ENCODE measurements at places on chromosomes 3 and 15.
A peak's percentile ranks its signal among the peaks of the same experiment; 100 is the strongest.

- peak; percentile 97 for DNase-seq
Observed at GRCh38 chr3:46987743-46988401, 8.4 kb downstream of the NBEAL2 start.

- DNase-seq: peak; percentile 74
Observed at GRCh38 chr15:90291679-90292356, 26.3 kb downstream of the NGRN start.

DNA sequence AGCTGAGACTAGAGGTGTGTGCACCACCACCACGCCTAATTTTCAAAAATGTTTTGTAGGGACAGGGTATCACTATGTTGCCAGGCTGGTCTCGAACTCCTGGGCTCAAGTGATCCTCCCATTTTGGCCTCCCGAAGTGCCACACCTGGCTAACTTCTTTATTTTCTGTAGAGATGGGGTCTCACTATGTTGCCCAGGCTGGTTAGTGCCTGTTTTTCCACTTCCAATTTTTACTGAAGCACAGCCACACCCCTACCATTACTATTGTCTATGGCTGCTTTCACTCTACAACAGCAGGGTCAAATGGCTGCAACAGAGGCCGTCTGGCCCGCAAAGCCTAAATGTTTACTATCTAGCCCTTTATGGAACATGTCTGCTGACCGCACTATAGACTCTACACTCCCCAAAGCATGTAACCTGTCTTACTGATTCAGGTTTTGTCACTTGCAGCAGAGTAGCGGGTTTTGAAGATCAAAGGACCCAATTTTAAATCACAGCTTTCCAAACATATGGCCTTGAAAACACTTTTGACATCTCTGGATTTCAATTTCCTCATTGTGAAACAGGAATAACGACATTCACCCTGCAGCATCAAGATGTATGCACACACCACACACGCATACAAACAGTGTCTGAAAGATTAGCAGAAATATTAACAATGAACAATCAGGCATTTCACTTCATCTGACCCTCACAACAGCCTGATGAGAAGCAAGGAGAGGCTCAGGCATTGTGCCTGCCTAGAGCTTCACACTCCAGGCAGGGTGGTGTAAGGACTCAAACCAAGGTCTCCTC, 46.1 kb downstream of the SCAP start:
- DNase-seq: no peak

DNA sequence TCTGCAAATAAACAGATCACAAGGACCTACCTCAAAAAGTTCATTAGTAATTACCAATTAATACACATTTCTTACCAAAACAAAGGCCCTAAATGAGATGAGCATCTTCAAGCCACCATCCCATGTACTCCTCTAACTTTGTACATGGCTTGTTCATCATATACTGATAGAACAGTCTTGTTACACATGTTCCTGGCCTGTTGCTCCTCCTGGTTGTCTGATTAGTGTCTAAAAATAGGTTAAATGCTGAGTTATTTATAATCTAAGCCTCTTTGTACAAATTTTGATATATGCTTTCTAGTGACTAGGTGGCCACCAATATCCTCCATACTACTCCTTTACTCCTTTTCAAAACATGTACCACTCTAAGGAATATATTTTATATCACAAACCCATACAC, 25.0 kb downstream of the TBC1D5 start:
- no peak for DNase-seq

DNA sequence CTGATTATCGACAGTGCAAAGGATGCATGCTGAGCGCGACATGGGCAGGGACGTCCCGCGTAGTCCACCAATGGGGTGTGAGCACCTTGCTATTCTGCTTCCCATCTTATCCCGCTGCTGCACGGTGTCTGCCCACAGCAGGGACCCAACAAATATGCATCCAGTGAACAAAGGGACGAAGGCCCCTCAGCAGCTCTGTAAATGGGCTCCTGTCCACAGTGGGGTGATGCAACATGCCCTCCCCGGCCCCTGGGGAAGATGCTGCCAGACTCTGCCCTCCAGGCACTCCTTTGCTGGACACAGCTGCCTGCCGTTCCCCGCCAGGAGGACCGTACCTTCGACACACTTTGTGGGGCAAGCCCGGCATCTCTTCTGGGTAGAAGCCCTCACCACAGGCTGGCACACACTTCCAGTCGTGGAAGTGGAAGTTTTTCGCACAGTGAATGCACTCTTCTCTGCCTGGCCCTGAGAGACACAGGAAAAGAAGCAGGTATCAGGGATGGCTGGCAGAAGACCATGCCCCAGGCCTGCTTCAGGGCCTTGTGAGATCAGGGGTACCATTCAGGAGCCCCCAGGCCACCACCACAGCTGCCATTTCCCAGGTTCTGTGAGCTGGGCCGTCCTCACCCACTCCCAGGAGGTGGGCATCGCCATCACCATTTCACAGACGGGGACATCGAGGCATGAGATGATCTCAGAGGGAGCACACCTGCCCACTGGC, 18.2 kb upstream of the SNRPA1 start:
- no peak for DNase-seq

DNA sequence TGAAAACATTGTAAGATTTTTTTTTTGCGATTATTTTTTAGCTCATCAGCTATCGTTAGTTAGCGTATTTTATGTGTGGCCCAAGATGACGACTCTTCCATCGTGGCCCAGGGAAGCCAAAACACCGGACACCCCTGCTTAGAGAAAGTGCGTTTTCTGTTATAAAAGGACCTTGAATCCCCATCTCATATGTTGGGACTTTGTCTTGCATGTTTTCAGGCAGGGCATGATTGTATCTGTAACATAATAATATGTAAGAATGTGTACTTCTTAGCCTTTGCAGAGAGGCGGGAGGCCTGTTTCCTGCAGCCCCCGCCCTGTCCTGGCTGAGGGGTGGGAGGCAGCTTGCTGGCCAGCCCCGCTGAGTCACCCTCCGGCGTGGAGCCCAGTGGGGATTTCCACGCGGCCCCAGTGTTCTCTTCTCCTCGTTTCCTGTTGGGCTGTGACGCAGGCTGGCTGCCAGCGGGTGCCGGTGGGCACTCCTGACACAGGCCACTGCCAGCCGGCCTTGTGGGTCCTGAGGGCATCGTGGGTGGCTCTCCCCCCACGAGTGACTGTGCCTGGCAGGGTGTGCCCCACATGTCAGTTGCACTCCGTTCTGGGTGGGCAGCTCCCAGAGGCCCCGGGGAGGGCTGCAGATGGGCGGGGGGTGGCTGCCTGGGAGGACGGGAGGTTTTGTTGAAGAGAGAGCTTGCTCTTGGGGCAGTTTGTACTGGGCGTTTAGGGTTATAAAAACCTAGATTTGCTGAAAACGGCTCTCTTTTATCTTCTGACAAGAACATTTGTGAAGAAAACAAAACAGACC, 55.6 kb downstream of the SMAD3 start:
- peak; percentile 96 for DNase-seq

GRCh38 chr3:43417133-43417532, 130.8 kb downstream of the SNRK start:
- no peak for DNase-seq

DNA sequence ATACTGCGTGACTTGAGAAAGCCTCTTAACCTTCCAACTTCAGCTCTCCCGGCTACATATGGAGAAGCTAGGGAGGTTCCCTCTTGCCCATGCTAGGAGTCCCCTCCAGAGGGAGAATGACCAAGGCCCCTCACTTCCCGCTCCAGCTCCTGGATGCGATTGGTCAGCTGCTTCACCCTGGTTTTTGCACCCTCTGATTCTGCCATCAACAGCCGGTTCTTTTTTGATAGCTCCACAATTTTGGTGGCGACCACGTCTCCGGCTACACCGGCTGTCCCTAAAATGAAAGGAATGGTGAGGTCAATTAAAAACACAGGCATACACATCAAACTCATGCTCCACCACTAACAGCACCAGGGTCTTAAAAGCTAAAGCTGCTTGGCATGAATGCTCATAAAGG, 20.6 kb downstream of the CCDC13 start:
- no peak for DNase-seq

DNA sequence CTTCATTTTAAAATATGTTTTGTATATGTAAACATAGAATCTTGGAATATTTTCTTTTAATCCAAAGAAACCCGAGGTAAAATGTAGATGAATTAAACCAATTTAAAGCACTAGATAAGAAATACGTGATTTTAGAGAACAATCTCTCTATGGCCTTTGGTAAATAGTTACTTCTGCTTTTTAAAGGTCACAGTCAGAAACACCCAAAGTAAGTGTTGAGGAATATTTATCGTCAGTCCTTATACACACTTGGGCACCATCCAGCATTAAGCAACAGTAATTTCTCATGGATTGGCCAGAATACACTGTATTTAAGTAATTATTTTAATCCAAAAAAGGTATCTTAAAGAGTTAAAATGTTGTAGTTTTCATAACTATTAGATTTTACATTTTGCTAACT, 713.2 kb downstream of the NLGN1 start:
- no peak for DNase-seq

- no peak for DNase-seq
Observed at GRCh38 chr3:26011276-26011675, 221.4 kb downstream of the OXSM start.

- no peak for DNase-seq
Observed at GRCh38 chr15:85839643-85840042, 44.9 kb upstream of the KLHL25 start.

DNA sequence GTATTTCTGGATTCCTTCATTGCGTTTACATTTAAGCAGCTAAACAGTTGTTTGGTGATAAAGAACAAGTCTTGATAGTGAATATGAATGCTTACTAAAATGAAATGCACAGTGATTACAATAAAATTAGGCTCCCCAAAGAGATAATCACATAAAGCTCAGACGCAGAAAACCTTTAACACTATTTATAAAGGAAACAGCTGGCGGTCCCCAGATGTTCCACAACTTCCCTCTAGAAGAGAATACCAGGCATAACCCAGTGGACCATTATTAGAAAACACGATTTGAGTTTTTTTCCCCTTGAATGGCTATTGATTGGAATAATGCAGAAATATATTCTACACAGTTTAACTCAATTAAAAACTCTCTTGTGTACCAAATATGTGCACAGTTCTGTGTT, 573.2 kb downstream of the DIPK2A start:
- DNase-seq: no peak

DNA sequence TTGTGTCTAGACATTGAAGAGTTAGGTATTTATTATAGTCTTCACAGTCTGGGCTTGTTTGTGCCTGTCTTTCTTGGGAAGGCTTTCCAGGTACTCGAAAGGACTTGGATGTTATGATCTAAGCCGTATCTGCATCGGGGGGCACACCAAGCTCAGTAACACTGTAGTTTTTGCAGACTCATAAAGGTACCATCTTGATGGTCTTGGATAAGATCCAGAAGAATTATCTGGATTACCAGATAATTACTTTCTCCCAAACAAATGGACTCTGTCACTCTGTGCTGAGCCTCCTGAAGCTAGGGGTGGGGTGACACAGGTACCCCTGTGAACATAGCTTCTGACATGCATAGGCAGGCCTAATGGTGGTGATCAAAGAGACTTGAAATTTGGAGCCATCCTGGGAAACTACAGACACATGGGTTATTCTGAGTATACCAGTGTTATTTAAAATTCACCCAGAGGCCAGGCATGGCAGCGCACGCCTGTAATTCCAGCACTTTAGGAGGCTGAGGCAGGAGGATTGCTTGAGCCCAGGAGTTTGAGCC, 238.6 kb upstream of the TPM1 start:
- no peak for DNase-seq

GRCh38 chr15:57923750-57924149, 141.8 kb downstream of the ALDH1A2 start:
- no peak for DNase-seq

- DNase-seq: no peak
Observed at GRCh38 chr15:99371180-99372103, 120.2 kb downstream of the LRRC28 start.

DNA sequence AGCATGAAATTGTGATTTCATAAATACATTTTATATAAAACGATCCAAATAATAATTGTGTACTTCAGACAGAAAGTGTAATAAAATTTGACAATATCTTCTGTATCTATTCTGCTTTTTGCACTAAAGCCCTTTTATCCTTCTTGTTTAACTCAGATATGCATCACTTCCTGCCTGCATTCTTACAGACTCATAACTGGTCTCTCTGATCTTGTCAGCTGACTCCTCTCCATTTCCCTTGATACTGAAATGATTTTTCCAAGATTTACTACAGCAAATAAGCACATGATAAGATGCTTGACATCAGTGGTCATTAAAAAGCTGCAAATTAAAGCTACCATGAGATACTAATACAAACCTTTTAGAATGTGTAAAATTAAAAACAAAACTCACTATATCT, 25.3 kb upstream of the SI start:
- no peak for DNase-seq

- DNase-seq: no peak
Observed at GRCh38 chr3:123785602-123786001, 98.5 kb downstream of the MYLK start.

DNA sequence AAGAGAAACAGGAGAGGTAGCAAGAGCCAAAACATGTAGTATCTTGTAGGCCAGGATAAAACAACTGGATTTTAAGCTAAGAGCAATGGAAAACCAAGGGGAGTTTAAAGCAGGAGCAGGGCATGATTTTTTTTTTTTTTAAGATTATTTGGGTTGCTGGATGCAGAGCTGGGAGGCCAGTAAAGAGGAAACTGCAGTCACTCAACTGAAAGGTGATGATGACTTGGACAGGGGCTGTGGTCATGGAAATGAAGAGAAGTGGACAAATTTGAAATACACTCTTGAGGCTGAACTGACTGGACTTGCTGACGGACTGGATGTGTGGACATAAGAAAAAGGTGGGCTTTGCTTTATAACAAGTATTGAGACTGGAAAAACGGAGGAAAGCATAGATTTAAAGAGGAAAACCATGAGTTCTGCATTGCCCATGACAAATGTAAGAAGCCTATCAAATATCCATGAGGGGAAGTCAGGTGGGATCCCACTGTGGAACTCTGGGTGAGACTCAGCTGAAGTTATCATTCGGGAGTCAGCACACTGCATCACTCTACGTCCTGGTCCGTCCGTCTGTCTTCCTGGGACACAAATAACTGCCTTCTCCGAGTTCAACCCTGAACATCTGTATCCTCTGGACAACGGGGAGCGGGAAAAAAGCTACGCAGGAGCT, 688 bp downstream of the XPC start:
- no peak for DNase-seq

GRCh38 chr3:72393455-72393854, 454.8 kb downstream of the SHQ1 start:
- DNase-seq: no peak

- DNase-seq: no peak
Observed at GRCh38 chr15:58146749-58147148, 8.6 kb downstream of the AQP9 start.

GRCh38 chr3:126121632-126122031, 37.7 kb upstream of the SLC41A3 start:
- DNase-seq: no peak

Data from activated CD4-positive, alpha-beta T cell treated with anti-CD3 and anti-CD28 coated beads, Interleukin-2, amount 10 ng/mL, durations not matched to agents 24 days and 14 days (primary cell).